ENCODE measurements at places on chromosomes 12 and 14. TPM values are rescaled to one million over a fixed set of nuclear protein-coding genes. Genes with fewer than 3 reads are reported as not detected.
A peak's percentile ranks its signal among the peaks of the same experiment; 100 is the strongest.

GRCh38 chr12:2295941-2296461, 243.2 kb downstream of the CACNA1C start:
- peak; percentile 91 for DNase-seq

DNA sequence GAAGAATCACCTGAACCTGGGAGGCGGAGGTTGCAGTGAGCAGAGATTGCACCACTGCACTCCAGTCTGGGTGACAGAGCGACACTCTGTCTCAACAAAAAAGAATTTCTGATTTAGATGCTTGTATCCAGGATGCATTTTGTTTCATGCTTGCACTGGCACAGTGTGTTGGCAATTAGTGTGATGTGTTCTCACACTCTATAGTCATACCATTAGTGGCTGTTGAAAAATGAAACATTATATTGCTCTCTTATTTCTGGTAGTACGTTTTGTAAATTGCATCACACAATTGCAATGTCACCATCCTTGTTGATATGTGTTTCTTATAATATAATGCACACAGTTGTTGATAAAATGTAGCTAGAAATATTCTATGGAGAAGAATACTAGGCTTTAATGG, 51.3 kb upstream of the RMST start:
- DNase-seq: no peak

- DNase-seq: no peak
These were observed 26.1 kb upstream of the OR10P1 start for GRCh38 chr12:55610598-55610997.

DNA sequence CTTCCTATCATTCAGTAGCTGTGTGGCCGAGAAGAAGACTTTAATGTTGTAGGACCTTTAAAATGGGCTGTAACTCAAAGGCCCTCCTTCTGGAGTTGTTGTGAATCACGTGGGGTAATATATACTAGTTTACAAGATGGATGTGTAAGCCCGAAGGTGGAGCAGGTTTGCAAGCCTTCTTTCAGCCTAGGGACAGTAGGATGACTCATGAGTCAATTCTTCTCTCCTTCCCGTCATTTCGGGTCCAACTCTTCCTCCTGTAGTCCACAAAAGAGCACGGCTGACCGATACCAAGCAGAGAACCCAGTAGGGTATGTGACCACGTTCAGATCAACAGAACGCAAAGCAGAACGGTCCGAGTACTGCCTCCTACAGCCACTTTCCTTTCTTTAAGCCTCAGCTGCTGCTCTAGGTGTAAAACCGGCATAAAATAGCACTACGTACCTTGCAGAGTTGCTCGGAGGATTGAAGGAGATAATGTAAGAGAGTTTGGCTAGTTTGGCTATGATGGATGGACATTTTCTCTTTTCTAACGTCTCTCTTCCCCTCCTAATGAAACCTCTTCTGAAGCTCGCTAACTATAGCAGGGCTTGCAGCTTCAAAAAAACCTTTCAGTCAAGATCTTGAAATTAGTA, 1.3 kb upstream of the RASSF3 start:
- DNase-seq: peak; percentile 68

DNA sequence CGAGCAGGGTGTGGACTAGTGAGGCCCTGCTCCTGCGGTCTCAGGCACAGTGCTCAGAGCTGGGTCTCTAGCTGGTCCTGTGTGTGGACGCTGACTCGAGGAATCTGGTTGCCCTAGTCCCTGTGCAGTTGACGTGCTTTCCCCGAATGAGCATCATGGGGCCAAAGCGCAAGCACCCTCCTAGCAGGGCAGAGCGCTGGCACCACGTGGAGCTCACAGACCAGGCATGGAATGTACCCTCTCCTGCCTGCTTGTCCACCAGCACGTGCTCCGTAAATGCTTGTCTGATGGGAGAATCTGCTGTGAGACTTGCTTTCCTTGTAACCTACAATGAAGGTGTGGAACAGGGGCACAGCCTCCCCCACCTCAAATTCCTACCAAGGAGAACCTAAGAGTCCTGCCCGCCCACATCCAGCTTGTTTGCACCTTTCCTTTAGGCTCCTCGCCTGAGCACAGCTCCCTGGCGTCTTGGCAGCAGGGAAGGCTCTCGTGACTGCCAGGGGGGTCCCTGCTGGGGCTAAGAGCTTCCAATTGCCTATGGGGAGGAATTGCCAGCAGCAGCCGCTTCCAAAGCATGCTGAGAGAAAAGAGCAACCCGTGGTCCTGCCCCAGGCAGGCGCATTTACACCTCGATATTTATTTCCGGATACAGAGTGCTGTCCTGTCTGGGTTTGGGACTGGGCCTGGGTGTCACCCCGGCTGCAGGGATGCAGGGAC, 125.0 kb downstream of the PIWIL1 start:
- DNase-seq: no peak

GRCh38 chr12:116381744-116382685, 104.5 kb upstream of the MED13L start:
- DNase-seq: peak; percentile 97

DNA sequence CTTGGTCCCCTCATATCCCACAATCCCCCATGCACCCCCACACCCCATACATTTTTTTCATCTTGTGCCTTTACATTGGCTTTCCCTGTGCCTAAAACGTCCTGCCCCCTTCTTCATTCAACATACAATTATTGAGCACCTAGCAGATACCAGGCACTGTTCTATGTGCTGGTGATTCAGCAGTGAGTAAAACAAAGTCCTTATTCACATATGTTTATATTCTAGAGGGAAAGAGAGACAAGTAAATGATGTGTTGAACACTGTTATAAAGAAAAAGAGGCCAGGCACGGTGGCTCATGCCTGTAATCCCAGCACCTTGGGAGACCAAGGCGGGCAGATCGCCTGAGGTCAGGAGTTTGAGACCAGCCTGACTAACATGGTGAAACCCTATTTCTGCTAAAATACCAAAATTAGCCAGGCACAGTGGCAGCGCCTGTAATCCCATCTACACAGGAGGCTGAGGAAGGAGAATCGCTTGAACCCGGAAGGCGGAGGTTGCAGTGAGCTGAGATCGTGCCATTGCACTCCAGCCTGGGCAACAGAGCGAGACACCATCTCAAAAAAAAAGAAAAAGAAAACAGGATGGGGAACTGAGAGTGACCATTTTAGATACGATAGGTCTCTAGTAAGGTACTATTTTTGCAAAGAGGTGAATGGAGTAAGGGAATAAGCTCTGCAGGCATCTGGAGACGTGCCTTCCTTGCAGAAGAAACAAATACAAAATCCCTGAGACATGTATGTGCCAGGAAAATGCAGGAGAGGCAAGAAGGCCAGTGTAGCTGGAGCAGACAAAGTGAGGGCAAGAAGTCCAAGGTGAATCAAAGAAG, 12.2 kb downstream of the SLC7A7 start:
- no peak for DNase-seq

GRCh38 chr12:131826097-131826928, 1.9 kb upstream of the MMP17 start:
- DNase-seq: no peak

DNA sequence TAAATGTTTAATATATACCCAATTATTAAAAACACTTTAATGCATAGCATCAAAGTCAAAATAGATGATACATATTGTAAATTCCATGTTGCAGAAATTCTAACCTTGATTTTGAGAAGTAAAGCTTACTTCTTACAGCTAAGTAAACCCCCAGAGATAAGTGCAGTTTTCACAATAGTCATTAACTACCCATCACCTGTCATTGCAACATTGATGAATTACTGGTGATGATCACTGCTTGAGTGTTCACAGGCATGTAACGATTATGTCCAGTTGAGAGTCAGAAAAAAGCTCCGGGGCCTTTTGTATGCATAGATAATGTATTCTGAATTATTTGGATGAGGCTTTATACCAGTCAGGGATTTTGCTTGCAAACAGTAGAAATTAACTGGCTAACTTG, 67.7 kb downstream of the ZNF664 start:
- no peak for DNase-seq

GRCh38 chr14:104520620-104521410, 58.7 kb upstream of the C14orf180 start:
- no peak for DNase-seq

DNA sequence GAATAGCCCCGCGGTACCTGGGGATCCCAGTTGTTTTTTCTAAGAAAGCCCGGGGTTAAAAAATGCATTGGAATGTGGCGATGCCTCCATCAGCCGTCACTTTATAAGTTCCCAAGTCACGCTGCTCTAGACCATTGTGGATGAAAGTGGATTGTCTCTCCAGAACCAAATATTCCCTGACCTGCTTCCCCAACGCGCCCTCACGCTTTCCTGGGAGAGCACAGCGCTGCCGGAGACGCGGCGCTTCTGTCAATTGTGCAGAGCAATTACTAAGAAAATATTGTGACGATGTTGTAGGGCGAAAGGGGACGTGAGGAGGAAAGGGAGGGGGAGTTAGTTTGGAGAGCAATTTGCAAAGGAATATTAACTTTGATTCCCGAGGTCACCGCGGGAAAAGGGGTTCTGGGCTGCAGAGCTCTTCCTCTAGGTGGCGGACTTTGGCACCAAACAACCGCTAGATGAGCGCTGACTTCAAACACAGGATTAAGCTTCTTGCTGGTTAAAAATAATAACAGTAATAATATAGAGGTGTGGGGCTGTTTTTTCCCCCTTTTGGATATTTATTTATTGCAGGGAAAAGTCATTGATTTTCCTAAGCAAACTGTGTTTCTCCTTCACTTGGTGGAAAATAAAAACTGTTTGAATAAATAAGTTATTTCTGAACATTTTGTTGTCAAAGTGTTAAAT, 9.6 kb upstream of the FOXG1 start:
- peak; percentile 77 for DNase-seq

GRCh38 chr14:67987606-67988005, 168.0 kb downstream of the RAD51B start:
- peak; percentile 85 for DNase-seq

DNA sequence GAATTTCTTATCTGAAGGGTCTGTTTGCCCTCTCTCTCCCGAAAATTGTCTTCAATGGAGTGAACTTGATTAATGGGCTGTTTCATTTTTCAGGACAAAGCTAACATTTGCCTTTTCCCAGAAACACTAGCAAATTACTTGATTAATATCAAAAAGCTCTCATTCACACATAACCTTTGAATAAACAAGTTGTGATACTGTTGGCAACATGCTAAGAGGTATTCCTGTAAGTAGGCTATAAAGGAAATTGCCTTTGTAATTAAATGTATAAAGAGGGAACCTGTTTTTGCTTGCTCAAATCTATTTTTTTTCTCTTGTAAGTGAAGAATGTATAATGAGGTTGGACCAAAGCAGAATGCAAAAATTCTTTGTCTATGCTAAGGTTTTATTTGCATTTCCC, 457.2 kb downstream of the TMTC2 start:
- no peak for DNase-seq

DNA sequence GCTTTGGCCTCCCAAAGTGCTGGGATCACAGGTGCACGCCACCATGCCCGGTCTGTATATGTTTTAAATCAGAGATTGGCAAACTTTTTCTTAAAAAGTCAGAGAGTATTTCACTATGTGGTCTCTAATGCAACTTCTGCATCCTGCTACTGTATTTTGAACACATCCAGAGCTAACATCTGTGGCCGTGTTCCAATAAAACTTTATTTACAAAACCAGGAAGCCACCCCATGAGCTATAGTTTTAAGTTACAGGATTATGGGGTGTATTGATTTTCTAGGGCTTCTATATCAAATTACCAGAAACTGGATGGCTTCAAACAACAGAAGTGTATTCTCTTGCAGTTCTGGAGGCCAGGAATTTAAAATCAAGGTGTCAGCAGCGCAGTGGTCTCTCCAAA, 5.3 kb upstream of the RBM19 start:
- DNase-seq: no peak

GRCh38 chr12:67655829-67656228, 7.3 kb downstream of the DYRK2 start:
- no peak for DNase-seq

- DNase-seq: no peak
These were observed 3.3 kb upstream of the MDM1 start for GRCh38 chr12:68335462-68335861.

DNA sequence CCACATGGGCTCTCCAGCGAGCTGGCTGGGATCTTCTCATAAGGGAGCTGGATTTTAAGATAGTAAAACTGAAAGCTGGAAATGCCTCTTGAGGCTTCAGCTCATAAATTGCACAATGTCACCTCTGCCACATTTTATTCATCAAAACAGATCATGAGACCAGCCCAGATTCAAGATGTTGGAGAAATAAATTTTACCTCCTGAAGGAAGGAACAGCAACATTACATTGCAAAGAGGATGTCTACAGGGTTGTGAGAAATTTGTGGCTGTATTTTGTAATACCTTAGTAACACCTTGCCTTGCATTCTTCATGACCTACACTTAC, 43.1 kb upstream of the KRR1 start:
- no peak for DNase-seq

- peak; percentile 77 for DNase-seq
These were observed 482 bp upstream of the IFI27L2 start for GRCh38 chr14:94129758-94130414.

GRCh38 chr12:80186727-80187217, 87.4 kb downstream of the OTOGL start:
- peak; percentile 97 for DNase-seq

GRCh38 chr14:45359746-45360145, 106.7 kb upstream of the MIS18BP1 start:
- DNase-seq: peak; percentile 84

DNA sequence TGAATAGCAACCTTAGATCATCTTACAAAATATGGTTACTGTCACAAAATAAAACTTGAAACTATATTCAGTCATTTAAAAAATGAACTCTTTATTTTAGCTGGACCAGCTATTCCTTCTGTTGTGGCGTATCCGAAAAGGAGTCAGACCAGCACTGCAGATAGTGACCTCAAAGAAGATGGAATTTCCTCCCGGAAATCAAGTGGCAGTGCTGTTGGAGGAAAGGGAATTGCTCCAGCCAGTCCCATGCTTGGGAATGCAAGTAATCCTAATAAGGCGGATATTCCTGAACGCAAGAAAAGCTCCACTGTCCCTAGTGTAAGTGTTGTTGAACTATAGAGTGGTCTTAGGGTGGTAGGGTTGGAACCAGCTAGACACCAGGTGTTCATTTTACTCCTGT, 47.7 kb downstream of the CKB start:
- no peak for DNase-seq

GRCh38 chr14:69370061-69370460, 28.0 kb downstream of the ERH start:
- DNase-seq: no peak

Gene ETFRF1
- total RNA-seq: 10.7 TPM

Gene RNASE3
- not detected for total RNA-seq

Gene LTB4R
- 2.4 TPM for total RNA-seq

Gene RNASE7
- total RNA-seq: not detected

Gene SDR9C7
- total RNA-seq: not detected

Gene GALNT16
- 1.4 TPM for total RNA-seq

Gene EDDM3A
- not detected for total RNA-seq

Gene SERPINA3
- 0.89 TPM for total RNA-seq

Gene TSHR
- total RNA-seq: not detected

Gene KRT6C
- not detected for total RNA-seq

Gene SIVA1
- total RNA-seq: 174 TPM

Data from GM23248 (cell line).